ENCODE measurements at places on chromosomes 1 and 21. TPM values are rescaled to one million over a fixed set of nuclear protein-coding genes. Genes with fewer than 3 reads are reported as not detected.

Gene FHL3
- total RNA-seq, result 12.1 TPM

Gene PARS2
- 5.9 TPM for total RNA-seq

Gene CD1B
- total RNA-seq, result not detected

Gene NR1I3
- total RNA-seq, result not detected

Gene TCP10L
- 0.39 TPM for total RNA-seq

Gene S100A7A
- not detected for total RNA-seq
